GM23338 (cell line): ENCODE measurements at places on chromosomes 6 and 20. TPM values are rescaled to one million over a fixed set of nuclear protein-coding genes. Genes with fewer than 3 reads are reported as not detected.

- DNase-seq = no peak
These were observed 293.7 kb downstream of the BTBD3 start for GRCh38 chr20:12211361-12211760.

Gene FAM209B
- 0.68 and 1.1 TPM in 2 replicates for polyA plus RNA-seq

Gene PXDC1
- polyA plus RNA-seq = 0.78 and 1.2 TPM in 2 replicates

DNA sequence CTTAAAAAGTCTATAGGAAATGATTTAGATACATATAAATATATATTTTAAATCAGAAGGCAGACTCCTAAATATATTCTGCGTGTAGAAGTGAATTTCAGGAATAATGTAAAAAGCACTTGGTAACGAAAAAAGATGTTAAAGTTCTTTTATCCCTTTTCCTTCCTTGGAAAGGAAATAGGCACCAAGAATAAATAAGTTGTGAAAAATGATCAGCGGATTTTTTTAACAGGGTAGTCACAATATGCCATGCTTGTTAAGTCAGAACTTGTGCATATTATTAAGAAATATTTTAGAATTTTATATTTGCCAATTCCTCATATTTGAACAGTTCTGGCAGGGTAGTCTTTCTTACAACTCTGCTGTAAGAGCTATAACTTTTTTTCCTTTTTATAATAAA, 173.8 kb downstream of the CD83 start:
- DNase-seq = no peak
